Skin of body (tissue), 3 donors: ENCODE measurements at places on chromosomes 4 and X.
A peak's percentile ranks its signal among the peaks of the same experiment; 100 is the strongest.

DNA sequence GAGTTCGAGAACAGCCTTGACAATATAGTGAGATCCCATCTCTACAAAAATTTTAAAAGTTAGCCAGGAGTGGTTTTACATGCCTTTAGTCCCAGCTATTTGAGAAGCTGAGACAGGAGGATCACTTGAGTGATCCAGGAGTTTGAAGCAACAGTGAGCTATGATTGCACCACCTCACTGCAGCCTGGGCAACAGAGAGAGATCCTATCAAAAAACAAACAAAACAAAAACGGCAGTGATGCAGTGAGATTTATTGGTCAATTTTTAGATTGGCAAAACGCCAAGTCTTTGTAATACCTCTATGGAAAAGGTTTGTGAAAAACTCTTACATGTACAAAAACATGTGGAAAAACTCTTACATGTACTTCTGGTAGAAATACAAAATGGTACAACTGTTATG is 91.3 kb downstream of the PTPN13 start:
- DNase-seq: no peak

DNA sequence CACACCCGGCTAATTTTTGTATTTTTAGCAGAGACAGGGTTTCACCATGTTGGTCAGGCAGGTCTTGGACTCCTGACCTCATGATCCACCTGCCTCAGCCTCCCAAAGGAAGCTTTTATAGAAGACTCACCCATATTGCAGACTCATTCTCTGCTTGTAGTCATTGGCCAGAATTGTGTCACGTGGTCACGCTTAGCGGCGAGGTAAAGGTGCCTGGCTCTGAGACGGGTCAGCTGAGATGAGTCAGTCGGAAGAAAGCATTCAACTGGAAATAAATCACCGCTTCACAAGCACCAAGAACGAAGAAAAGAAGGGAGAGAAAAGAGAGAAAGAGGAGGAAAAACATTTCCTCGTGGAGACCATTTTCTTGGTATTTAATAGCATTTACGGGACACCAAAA is 218.8 kb upstream of the NOCT start:
- no peak for DNase-seq

DNA sequence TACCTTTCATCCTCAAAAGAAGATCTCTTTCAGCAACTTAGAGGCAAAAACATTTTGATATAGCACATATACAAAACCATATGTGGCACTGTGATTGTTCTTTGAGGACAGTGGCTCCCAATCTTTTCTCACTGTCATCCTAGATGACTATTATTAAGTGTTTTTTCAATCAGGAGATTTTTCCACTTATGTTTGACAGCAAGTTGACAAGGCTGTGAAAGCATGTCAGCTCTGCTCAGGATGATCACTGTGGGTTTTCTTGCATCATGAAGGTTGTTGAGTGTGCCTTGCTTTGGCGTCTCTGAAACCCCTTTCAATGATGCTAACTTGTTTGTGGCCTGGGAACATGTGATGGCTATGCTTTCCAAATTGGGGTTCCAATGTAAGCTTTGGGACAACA is 20.2 kb upstream of the NSUN7 start:
- no peak for DNase-seq

DNA sequence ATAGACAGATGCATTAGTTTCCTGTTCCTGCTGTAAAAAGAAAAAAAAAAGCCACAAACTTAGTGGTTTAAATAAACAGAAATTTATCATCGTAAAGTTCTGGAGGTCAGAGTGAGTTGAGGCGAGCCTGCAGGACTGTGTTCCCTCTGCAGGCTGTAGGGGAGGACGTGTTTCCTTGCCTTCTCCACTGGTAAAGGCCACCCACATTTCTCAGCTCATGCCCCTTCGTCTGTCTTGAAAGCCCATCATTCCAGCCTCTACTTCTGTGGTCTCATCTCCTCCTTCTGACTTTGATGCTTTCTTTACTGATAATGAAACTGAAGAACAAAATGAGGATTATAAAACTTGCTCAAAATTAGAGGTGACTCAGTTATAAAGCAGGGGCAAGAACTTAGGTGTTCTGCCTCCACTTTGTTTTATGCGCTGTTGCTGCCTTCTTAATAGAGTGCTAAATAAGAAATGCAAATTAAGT is 143.0 kb downstream of the STIM2 start:
- DNase-seq: no peak

DNA sequence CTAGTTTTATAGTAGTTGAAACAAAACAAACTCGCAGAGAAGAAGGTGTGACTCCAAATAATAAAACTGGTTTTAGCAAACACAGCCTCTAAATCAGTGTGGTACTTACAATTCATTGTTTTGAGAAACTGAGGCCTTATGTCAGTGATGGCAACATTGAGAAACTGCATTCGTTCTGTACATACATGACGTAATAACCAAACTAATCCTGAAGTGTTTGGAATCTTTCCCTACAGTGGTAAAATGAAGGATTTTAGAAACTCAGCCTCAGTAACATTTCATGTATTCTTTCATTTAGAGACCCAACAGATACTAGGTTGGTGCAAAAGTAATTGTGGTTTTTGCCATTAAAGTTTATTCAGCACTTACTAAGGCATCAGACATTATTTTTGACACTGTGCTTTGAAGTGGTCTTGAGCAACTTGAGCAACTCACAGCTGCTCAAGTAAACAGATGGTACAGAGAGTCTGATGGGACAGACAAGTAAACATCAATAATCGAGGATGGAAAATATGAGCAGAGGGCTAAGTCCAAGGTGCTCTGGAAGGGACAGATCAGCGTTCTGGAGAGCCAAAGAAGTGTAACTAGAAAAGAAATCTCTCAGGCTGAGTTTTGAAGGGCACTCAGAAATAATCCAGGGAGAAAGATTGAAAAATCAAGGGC is 390.8 kb upstream of the BOD1L1 start:
- DNase-seq: no peak

DNA sequence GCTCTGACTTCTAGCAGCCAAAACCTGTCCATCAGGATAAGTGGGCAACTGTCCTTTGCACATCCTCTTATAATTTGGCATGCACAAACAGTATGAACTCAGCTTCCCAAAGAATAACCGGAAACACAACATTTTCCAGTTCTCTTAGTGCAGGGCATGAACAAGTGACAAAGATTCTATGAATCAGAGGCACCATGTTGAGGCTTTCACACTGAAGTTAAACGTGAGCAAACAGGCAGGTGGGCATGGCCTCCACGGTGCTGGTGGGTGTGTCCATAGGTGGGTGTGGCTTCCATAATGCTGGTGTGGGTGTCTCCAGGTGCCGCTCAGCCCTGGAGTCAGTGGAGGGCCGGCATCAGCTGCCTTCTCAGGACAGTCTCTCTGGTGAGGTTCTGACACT is 196.5 kb downstream of the SMIM20 start:
- DNase-seq: no peak

GRCh38 chrX:128425546-128425945 is 373.3 kb upstream of the ACTRT1 start:
- DNase-seq: no peak

- DNase-seq: no peak
Measured at GRCh38 chrX:136850441-136851175, 29.9 kb downstream of the RBMX start.

DNA sequence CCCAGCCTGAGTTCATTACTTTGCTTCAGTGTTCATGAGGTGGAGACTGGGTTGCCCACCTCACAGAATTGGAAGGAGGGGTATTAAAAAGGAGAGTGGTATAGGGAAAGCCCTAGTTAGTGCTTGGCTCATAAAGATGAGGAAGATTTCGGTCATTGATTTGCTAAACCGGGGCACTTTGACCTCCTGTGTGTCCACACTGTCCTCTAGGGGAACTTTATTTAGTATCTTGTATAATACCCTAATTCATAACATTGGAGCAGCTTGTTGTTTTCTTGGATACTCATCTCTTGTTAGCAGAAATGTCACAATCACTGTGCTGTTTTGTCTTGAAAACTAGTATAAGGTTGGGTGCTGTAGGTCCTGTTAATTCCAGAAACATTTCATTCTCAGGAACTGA is 49.8 kb downstream of the GYG2 start:
- DNase-seq: no peak

GRCh38 chrX:103540145-103540544 is 20.9 kb upstream of the RAB40A start:
- no peak for DNase-seq

DNA sequence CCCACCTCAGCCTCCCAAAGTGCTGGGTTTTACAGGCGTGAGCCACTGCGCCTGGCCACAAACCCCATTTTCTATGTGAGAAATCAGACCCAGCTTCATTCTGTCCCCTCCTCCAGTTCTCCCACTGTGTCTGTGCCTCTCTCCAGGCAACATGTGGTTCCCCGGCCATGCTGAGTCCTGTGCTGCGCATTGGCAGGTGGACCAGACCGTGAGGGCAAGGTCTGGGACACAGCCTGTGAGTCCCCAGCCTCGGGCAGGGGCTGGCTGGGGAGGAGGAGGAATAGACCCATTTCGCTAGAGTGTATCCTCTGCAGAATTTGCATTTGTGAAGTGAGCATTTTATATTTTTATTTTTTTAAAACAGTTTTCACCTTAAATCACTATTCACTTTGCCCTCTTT is 21.5 kb upstream of the CLDN24 start:
- DNase-seq: no peak

DNA sequence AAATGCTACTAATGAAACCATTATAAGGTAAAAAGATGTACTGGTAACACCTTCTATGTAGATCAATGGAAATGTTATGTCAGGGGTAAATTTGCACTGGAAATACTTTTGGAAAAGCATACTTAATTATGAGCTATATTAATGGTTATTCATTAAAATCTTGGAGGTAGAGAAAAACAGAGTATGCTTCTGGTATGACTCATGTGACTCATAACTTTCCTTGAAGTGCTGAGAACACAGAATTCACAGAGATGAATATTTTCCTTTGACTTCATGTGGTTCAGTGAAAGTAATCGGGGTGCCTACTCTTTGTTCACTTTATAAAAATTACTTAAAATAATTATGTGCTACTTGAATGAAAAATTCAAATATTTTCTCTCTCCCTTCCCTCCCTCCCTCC is 254.2 kb downstream of the KCTD8 start:
- DNase-seq: no peak

DNA sequence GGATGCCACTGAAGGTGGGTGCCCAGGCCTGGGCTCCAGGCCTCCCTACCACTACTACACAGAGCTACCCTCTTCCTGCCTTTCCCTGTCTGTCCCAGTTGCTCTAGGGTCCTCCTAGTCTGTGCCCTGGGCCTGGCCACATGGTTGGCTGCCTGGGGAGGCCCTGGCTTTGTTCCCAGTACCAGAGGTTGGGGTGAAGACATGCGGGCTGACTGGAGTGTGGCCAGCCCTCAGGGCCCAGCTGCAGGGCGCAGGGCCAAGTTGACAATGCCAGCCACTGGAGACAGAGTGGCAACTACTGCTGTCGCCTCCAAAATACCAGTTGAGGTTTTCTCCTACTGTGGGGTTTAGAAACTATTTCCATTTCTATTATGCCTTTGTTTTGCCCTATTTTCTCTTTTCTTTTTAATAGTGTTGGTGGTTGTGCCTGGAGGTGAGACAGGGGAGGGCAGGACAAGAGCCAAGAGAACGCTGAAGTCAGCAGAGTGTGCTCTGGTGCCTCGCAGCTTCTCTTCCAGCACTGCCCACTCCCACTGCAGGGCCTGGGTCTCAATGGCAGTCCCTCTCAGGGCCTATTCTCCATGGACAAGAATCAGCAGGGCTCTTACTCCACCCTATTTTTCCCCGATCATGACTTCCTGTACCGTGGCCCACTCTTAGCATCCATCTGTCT is 32.2 kb upstream of the XPNPEP2 start:
- no peak for DNase-seq

- peak; percentile 5 for DNase-seq
Measured at GRCh38 chr4:33696586-33696985, 2547.7 kb downstream of the ARAP2 start.

- no peak for DNase-seq
Measured at GRCh38 chrX:136531951-136532350, at the start of gene VGLL1. VGLL1 (plus strand) TSS chrX:136532215; CDS start chrX:136536021, 3,806 bp downstream.

GRCh38 chr4:57370691-57371090 is 260.5 kb upstream of the IGFBP7 start:
- DNase-seq: no peak

- no peak for DNase-seq
Measured at GRCh38 chr4:88661739-88662138, 35.9 kb downstream of the NAP1L5 start.

GRCh38 chrX:23525531-23525930 is 141.8 kb upstream of the PRDX4 start:
- DNase-seq: no peak

GRCh38 chrX:149002320-149002719 is 501.9 kb downstream of the AFF2 start:
- no peak for DNase-seq

DNA sequence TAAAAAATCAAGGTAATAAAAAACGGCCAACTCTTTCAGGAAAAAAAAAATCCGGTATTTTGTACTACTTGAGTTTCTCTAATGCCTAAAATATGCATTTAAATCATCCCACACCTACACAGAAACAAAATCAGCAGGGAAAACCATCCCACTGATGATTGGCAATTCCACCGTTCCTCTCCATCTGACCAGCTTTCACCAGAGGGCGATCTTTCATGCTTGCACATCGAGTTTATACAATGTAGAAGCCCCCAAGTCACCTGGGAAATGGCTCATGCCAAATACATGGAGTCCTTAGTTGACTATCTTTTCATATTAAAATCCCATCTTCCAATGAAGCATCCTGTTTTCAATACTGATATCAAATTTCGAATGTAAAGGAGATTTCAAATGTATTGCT is 69.2 kb downstream of the PTCHD1 start:
- no peak for DNase-seq

GRCh38 chr4:67141586-67141985 is 403.7 kb downstream of the CENPC start:
- DNase-seq: no peak

DNA sequence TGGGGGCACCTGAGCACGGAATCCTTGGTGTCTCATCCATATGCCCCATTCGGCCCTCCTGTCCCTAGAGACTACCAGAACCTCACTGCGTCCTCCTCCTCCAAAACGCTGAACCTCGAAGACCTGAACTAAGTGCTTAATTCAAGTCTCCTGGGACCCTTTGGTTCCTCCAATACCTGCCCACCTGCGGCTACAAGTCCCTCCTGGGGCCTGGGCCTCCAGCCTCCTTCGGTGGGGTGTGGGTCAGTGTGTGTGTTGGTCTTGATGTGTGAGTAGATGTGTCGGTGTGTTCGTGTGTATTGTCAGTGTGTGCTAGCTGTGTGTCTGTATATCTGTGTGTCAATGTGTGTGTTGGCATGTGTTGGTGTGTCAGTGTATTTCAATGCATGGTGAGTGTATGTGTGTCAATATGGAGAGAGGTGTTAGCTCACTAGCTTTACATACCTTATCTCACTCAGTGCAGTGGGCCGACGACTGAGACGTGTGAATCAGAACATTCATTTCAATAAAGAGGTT is 2.6 kb upstream of the SEPTIN6 start:
- DNase-seq: no peak
